ENCODE measurements at places on chromosomes 12 and 14.

GRCh38 chr12:22255097-22255496 lies 79.4 kb downstream of the ST8SIA1 start:
- DNase-seq, result no peak

GRCh38 chr12:122374707-122375106 lies 47.8 kb downstream of the CLIP1 start:
- no peak for DNase-seq

DNA sequence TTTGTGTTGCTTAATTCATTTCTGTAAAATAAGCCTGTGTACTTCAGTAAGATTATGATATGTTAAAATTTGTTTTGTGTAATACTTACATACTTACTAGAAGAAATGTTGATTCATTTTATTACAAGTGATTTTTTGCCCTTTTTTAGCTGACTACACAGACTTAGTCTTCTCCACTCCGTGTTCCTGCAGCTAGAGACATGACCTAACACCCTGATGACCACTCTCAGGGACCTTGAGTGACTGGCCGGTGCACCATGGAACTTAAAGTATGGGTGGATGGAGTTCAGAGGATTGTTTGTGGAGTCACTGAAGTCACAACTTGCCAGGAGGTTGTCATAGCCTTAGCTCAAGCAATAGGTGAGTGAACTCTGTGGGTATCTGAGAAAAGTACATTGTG lies 69.8 kb downstream of the BHLHE41 start:
- DNase-seq, result no peak

GRCh38 chr12:89316705-89317139 lies 35.6 kb downstream of the DUSP6 start:
- DNase-seq, result no peak

All from activated naive CD4-positive, alpha-beta T cell (primary cell).